ENCODE measurements at places on chromosomes 13 and 19.

GRCh38 chr19:58477130-58477529, 978 bp downstream of the ZNF446 start:
- no peak for DNase-seq

GRCh38 chr19:49916839-49917733, 11.9 kb upstream of the ATF5 start:
- DNase-seq: no peak

DNA sequence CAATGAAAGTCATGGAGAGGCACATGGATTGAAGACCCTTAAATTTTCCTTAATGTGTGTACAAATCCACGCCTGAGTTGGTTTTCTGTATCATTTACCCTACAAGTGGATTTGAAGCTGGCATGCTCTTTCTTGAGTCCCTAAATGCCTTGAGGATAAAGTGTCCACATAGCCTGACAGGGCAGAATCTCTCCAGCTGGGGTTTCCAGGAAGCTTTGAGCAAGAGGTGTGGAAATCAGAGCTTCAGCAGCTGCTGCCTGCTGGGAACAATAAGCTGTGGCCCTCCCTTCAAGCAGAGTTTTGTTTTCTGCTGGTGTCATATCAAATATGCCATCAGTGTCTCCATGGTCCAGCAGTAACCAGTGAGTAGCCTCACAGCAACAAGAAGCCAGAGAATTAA, 120.3 kb upstream of the SERTM1 start:
- DNase-seq: no peak

GRCh38 chr13:95275322-95276036, 25.8 kb downstream of the ABCC4 start:
- DNase-seq: no peak

- no peak for DNase-seq
Observed at GRCh38 chr13:103104340-103104739, 38.1 kb upstream of the SLC10A2 start.

DNA sequence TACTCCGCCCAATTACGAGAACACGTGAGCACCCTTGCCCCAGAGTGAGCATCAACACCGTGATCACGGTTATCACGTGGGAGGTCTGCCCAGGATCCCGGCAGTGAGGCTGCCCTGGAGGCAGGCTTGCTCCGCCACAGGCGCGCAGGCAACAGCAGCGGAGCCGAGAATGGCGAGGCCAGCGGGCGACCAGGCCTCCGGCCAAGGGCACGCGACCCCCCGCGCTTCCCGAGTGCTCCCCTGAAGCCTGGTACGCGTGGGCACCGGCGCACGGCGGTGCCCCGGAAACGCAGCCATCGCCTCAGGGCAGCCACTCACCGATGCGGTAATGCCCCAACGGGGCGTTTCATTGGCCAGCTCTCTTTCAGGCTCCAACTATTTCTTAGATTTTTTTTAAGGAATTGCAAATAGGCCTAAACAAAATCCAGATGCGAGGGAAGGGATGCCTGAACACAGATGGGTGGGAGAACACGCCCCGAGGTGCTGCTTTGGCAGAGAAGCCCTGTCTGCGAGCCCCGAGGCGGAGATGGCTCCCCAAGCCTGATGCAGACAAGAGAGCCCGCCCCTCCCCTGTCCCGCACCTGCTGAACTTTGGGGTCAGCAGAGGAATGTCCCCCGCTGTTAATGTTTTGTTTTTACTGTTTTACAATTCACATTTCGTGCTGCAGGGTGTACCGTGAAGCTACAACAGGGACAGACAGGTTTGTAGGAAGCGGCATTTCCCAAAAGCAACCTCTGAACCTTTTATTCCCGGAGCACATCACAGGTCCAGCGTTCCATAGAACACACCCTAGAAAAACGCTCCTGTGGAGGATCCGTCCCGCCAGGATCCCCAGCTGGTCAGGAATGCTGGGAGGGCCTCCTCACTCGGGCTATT, 132.7 kb downstream of the ZDHHC20 start:
- DNase-seq: no peak

DNA sequence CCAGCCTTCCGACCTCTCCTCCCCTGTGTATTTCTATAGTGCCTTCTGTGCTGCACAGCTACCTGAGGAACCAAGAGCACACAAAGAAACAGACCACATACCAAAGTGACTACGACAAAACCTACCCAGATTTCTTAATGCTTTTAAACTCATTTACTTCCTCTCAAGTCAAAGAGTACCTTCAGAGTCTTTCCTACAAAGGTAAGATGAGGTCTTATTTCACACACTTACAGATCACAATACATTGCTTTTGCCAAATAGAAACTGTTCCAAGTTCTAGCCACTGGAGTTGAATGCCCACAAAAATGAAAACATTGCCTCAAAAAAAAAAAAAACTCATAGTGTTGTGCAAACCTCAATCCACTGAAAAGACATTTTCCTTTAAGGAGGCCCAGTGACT, 36.4 kb downstream of the TEX26 start:
- DNase-seq: no peak

DNA sequence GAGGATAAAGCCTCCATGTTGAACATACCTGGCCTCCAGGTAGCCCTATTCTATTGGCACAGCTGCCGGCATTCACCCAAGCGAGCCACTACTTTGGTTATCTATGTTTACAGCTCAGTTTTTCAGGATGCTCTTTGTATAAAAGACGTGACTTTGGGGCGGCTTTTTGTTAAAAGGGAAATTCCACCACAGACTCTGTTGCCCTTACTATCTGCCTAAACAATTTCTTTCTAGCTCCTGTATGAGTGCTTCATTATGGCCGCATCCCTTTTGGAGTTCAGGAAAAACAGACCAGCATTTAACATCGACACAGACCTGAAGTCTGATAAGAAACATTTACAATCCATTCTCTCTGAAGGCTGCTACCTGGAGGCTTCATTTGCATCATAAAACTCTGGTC, 9.1 kb upstream of the IGSF23 start:
- DNase-seq: no peak

DNA sequence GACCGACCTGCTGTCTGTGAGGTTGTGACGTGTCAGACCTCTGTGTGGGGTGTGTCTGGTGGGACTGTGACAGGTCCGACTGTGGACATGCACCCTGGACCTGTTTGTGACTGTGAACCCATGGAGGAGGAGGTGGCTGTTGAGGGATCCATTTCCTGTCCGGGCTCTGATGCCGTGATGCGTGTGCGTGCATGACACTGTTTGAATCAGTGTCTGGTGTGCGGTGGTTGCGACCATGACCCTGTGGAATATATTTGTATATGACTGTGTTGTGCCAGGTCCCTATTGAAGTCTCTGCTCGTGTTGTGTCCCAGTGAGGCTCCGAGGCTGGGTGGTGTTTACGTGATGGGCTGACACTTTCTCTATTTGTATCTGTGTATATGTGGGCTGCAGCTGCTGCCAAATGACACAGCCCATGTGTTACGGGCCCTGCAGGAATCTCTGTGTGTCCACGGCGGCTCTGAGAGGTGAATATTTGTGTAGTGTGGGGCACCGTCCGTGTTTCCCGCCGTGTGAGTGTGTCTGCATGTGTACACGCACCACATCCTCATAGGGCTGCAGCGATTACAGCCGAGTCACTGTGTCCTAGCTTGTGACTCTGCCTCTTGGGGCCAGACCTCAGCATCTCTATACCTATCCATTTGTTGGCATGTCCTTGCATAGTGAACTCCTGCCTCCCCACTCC, 18.3 kb downstream of the CCDC97 start:
- no peak for DNase-seq
